ENCODE measurements at places on chromosomes 1 and 21.

- no peak for DNase-seq
Measured at GRCh38 chr1:246836209-246836966, 95.4 kb downstream of the AHCTF1 start.

DNA sequence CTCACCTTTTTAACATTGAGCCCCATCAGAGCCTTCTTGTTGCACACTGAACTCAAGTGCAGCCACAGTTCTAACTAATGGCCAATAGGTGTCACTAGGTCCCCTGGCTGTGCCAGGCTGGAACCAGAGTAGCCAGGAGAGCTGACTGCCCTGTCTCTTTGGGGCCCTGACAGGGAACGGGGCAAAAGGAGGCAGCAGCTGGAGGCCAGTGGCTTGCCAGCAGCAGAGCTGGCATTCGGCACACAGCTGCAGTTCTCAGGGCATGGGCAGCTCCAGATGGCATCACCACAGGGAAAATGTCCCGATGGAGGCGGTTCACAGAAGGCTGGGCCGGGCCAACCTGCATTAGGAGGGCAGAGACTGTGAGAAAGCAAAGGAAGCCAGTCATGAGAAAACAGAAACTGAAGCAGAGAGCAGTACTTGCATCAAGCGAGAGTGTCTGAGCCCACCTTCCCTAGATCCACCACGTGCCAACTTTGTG is 188.6 kb downstream of the FCRL5 start:
- DNase-seq: no peak

- no peak for DNase-seq
Measured at GRCh38 chr1:25198663-25199252, 33.5 kb downstream of the SYF2 start.

- DNase-seq: no peak
Measured at GRCh38 chr1:79760531-79760930, 754.0 kb upstream of the ADGRL4 start.

GRCh38 chr1:172108161-172108893 is 267.0 kb downstream of the DNM3 start:
- no peak for DNase-seq

- DNase-seq: no peak
Measured at GRCh38 chr1:206555473-206555935, 48.2 kb downstream of the RASSF5 start.

- no peak for DNase-seq
Measured at GRCh38 chr1:228986093-228986904, 251.0 kb downstream of the RHOU start.

- no peak for DNase-seq
Measured at GRCh38 chr1:47907177-47907528, 90.0 kb downstream of the TRABD2B start.

DNA sequence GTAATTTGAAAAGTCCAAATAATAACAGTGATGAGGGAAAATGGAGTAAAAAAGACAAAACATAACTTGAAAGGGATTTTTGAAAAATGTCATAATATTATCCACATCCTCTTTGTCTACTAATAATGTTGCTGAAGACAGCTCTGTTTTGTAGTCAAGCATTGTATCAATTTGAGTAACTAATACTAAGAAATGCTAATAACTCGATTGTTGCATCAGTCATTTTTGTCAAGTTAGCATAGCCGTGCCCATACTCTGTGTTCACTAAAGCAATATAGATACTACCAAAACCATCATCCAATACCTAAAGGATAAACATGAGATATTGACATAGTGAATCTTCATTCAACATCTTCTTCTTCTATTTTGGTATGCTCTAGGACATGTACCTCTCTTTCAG is 17.3 kb downstream of the PDC start:
- DNase-seq: no peak

DNA sequence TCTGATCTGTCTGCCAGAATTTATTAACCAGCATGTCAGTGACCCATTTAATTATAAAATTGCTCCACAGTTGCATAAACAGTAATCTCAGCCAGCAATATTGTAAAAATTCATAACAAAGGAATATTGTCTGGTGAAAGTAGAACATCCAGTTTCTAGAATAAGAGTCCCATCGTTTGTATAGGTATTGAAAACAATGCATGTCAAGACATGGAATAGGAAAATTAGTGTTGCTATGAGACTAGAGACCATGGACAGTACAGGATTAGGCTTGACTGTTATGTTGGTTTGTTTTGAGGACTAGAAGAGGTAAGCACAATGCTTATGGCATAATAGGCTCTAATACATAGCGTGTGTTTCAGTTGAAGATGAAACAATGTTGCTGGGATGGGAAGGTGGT is 37.1 kb downstream of the ATF6 start:
- DNase-seq: no peak

DNA sequence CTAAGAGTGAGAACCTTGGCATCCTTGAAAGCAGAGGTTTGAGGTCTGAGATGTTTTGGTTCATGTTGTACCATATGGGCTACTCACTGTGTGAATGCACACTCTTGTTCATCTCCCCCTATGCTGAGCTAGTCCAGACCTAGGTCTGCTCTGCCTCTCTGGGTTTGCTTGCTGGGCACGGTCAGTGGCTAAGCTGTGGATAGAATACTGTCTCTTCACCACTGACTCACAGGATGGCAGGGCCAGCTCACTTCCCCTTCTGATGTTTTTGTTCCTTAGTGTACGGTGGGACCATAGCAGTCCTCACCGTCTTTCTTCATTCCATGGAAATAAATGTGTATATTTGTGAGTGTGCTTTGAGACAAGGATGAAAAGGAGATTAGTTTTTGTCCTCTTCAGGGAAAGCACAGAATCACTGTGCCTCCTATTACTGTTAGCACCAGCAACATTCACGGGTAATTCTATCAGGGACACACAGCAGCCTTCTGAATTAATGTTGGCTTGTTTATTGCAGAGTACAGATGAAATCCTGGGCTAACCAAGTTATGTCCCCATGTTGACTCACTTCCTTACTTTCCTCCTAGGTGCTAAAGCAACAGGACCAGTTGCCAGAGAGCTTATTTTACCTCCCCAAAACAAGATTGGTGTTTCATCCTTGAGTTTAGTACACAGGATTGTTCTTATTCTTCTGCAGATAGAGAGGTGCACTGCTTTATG is 56.9 kb upstream of the IVNS1ABP start:
- DNase-seq: no peak

GRCh38 chr1:86951430-86951829 is 37.0 kb downstream of the HS2ST1 start:
- no peak for DNase-seq

GRCh38 chr21:45494135-45494850 is 47.9 kb downstream of the SLC19A1 start:
- no peak for DNase-seq

DNA sequence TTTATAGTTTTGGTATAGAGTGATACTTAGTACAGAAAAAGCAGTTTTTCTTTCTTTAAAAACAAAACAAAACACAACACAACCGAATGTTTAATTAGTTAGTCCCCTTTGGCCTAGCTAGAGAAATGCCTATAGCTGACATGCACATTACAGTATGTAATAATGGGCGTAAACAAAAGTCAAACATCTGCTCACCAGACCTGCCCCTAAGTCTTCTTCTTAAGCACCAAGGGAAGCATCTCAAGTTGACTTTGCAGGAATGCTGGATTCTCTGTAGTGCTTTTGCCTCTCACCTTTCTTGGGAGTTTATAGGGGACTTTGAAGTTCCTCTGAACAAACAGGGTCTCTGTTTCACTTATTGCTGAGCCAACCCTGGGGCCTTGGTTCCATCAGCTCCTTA is 143.7 kb downstream of the TM2D1 start:
- no peak for DNase-seq

DNA sequence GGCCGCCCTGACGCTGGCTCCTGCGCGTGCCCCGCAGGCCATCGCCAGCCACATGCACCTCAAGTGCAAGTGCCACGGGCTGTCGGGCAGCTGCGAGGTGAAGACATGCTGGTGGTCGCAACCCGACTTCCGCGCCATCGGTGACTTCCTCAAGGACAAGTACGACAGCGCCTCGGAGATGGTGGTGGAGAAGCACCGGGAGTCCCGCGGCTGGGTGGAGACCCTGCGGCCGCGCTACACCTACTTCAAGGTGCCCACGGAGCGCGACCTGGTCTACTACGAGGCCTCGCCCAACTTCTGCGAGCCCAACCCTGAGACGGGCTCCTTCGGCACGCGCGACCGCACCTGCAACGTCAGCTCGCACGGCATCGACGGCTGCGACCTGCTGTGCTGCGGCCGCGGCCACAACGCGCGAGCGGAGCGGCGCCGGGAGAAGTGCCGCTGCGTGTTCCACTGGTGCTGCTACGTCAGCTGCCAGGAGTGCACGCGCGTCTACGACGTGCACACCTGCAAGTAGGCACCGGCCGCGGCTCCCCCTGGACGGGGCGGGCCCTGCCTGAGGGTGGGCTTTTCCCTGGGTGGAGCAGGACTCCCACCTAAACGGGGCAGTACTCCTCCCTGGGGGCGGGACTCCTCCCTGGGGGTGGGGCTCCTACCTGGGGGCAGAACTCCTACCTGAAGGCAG is 23.4 kb upstream of the ARF1 start:
- DNase-seq: no peak

- no peak for DNase-seq
Measured at GRCh38 chr1:29121936-29122681, 1.6 kb downstream of the TMEM200B start.

DNA sequence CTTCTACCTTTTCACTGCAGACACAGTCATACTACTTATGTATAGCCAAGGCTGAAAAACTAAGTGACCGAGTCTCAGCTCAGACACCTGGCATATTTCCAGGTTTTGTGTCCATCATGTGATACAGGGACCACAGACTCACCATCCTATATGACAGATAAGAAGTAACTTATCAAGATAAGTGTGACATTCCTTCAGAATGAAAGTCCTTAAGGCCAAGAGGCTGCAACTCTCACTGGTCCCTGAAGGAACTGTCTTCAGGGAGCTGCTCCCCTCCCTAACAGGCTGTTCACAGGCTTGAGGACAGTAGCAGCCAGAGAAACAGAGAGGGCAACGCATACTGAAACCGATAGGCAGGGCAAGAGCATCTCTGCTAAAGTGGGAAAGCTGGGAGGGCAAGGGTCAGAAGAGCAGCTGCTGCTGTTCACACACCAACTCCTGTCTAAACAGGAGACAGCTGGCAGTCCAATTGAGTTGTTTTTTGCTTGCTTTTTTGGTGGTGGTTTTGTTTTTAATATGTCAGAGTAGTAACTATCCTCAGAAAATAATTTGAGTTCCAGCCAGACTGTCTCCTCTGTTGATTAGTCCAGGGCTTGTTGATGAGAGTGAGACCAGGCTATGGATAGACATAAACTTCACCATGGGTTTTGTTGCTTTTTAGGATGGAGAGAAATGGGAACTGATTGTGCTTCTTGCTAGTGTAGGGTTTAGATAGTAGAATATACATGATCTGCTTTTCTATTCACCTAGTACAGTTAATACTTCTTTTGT is 67.7 kb downstream of the MACF1 start:
- DNase-seq: no peak

GRCh38 chr1:69157046-69157756 is 410.5 kb upstream of the LRRC7 start:
- no peak for DNase-seq

GRCh38 chr1:182054698-182055326 is 6.7 kb downstream of the ZNF648 start:
- no peak for DNase-seq

DNA sequence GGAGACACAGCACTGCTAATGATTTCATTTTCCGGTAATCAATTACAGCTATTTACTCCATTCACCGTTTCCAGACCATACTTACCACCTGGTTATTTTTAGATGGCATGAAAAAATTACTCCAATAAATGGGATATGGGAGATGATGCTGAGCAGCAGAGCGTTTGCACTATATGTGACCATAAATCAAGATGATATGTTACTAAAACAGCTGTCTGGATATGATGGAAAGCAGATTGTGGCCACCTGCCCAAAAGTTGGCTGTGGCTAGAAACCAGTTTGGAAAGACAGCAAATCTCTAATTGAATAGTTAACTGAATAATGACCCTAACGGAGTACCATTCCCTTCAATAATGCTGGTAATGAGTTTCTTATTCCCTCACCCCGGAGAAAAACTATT is 22.5 kb upstream of the KCTD3 start:
- no peak for DNase-seq

- DNase-seq: no peak
Measured at GRCh38 chr1:93025572-93025971, 53.5 kb upstream of the MTF2 start.

DNA sequence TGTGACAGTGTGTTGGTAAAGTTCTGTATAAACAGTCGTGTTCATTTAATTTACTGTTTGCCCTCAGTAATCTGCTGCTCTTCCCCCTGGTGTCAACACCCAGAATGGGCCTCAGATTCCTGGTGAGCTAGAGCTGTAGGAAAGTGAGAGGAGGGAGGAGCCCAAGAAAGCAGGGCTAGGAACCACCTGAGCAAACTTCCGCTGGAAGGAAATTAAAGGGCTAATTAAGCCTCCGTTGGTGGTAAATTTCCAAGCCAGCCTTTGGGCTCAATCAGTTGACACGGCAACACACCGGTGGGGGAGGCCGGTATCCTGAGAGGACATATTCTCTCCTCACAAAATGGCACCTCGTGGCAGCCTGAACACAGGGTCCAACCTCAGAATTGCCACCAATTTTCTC is 32.9 kb downstream of the RAB3B start:
- DNase-seq: no peak

DNA sequence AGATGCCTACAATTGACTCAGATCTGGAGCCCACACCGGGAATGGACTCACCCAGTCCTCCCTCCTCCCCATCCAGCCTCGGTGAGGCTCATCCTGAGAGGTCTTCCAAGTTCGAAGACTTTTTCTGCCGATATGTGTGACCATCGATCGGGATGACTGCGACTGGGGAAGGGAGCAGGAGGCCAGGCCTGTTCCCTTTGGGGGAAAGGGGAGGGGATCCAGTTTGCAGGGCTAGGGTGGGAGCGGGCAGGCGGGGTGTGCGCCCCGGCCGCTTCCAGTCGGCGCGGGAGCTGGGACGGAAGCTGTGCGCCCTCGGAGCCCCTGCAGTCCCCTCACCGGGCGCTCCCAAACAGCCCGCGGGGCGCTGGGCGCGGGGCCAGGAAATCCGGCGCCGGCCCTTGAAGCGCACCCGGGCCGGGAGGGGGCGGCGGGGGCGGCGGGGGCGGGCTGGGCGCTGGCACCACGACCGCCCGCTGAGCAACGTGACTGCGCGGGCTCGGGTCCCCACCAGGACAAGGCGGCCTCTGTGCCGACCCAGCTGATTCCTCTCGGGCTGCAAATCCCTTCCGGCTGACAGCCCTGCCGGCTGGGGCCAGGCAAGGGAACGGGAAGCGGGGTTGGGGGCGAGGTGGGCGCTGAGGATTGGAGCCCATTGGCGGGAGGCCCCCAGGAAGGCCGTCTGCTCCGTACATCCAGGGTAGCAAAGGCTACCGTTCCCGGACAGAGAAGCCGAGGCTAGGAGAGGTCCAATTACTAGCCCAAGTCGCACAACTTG is 103.9 kb downstream of the EBNA1BP2 start:
- DNase-seq: no peak

DNA sequence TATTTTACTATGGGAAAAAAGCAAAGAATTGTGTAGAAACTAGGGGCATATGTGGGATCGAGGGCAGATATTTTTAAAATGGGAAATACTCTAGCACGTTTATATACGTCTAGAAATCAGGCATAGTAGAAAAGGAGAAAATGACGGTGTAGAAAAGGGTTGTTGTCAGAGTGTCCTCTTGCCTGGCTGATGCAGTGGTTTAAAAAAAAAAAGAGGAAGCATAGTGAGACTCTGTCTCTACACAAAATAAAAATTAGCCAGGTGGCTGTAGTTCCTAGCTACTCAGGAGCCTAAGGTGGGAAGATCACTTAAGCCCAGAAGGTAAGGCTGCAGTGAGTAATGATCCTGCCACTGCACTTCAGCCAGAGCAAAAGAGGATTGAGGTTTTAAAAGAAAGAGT is 64.7 kb upstream of the LRRC7 start:
- DNase-seq: no peak

GRCh38 chr21:39326607-39327307 is 13.3 kb upstream of the BRWD1 start:
- DNase-seq: no peak

Data from BJ (cell line).